Coronary artery (tissue), 2 donors: ENCODE measurements at places on chromosomes 2 and 18.
A peak's percentile ranks its signal among the peaks of the same experiment; 100 is the strongest.

GRCh38 chr18:57909620-57910019 is 106.5 kb upstream of the ATP8B1 start:
- peak; percentile 36 for DNase-seq

GRCh38 chr18:50560681-50561629 is 1.1 kb downstream of the MAPK4 start:
- DNase-seq = no peak

- DNase-seq = no peak
These were observed 29.3 kb downstream of the PTRHD1 start for GRCh38 chr2:24763843-24764242.

GRCh38 chr2:30942419-30942818 is 135.2 kb upstream of the CAPN13 start:
- DNase-seq = no peak

GRCh38 chr2:162084536-162084935 is 10.5 kb upstream of the DPP4 start:
- no peak for DNase-seq
